ENCODE measurements at places on chromosomes 5 and 9.

- no peak for DNase-seq
Measured at GRCh38 chr5:1040571-1040970, 32.0 kb downstream of the NKD2 start.

DNA sequence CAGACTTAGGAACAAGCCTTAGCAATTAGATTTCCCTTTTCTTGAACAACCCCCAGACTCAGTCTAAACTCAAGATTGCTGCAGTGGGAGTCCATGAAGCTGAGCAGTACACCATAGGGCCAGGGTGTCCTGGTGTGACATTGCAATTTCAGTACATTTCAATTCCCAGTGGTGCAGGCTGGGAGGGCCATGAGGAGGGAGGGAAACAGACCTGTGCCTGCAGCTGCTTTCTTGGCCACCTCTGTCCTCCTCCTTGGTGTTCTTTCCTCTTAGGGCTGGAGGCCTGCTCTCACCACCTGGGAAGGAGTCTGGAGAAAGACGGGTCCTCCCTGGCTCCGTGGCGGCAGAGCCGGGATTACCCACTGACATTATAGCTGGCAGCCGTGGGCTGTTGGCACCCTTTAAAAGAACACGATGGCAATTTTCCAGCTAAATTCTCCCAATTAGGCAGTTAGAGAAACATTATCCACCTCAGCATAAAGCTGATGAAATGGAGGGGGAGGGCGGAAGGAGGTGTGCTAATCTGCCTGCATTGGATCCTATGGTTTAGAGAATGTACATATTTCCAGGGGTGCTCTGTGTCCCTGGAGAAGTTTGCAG is 186.4 kb downstream of the SLIT3 start:
- no peak for DNase-seq

DNA sequence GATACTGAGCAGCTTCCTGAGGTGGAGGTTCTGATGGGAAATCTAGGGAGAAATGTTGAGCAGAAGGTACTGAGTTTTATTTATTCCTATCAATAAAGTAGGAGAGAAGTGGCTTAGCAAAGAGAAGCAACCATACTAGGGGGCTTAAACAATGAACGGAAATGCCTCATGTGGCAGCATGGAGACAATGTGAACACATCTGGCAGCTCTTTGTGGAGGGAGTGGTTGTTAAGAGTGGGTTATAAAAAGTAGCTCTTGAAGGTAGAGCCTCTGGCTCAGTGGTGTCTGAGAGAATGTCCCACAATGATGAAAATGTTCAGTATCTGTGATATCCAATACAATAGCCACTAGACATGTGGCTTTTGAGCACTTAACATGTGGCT is 52.7 kb upstream of the EQTN start:
- no peak for DNase-seq

DNA sequence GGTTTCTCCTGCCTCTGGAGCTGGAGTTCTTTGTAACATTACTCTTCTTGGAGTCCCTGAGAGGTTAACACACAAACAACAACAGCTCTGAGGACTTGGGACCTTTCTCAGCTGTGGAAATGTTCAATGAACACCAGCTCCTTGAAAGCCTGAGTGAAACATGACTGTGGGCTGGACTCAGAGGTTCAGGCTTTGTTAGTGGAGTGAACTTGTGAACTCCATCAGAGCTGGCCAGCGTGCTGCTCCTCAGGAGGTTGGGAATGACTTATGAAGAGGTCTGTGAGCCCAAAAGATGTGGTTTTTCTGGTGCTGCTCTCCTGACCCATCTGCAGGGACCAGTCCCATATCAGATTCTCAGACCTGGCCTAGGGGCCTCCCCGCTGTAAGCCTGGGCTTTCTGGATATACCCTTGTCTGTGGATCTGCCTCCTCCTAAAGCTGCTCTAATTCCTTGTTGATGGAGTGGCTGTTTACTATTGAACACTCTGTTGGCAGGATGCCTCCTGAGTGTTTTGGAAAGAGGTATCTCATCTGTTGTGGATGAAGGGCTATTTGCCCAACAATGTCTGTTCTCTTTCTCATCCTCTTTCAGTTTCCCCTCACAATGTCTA is 170.0 kb upstream of the GDNF start:
- no peak for DNase-seq

- peak; percentile 45 for DNase-seq
Measured at GRCh38 chr5:155872629-155873220, 454.2 kb upstream of the SGCD start.

DNA sequence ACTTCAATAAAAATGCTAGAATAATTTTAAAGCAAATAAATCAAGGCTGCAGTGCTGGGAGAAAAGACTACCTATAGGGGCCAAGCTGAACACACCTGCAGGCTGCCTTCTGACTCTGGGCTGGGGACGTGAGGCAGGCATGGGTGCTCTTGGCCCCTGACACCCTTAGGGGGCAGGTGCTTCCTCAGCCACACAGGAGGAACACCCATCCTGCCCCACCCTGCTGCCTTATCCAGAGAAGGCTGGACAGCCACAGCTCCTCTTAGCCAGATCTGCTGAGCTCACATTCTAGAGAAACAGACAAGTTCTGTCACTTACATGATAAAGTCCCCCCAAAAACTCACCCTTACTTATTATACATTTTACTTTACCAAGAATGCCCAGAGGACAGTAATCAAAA is 6.6 kb upstream of the LMX1B start:
- no peak for DNase-seq

- DNase-seq, result no peak
Measured at GRCh38 chr5:134086943-134087305, 27.6 kb upstream of the TCF7 start.

GRCh38 chr5:37492778-37493555 is 113.8 kb downstream of the WDR70 start:
- DNase-seq, result no peak

DNA sequence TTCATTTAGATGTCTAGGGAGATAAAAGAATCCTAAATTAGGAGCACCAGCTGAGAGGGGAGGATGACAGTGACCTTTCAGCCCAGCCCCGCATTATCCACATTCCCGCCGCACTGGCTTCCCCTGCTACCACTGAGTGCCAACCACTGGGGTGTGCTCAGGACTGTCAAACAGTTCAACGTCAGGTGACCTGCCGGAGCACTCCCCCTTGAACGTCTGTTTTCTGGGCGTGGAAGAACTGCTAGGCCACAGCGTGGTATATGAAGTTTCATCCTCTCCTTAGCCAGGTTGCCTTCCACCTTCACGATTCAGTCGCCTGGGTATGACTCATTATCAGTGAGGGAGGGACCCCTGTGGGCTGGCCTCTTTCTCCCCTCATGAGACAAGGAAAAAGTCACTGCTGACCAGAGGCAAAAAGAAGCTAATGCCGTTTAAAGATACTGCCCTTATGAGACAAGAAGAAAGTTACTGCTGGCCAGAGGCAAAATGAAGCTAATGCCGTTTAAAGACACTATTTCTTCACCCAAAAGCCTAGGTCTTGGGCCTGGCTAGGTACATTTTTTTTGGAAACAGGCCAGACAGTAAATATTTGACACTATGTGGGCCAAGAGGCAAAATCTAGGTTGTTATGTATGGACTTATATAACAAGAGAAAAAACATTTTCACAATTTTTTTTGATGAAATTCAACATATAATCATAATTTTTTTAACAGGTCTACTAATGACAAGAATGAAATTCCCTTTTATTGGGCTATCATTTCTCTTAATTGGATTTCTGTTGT is 4.6 kb downstream of the NMRK1 start:
- no peak for DNase-seq

GRCh38 chr5:178357121-178357521 is 124.5 kb upstream of the PHYKPL start:
- DNase-seq, result no peak

- DNase-seq, result no peak
Measured at GRCh38 chr9:19988281-19988680, 199.4 kb upstream of the SLC24A2 start.

- no peak for DNase-seq
Measured at GRCh38 chr5:32413466-32414263, 30.9 kb downstream of the ZFR start.

- DNase-seq, result no peak
Measured at GRCh38 chr5:25436452-25436851, 791.7 kb upstream of the CDH10 start.

DNA sequence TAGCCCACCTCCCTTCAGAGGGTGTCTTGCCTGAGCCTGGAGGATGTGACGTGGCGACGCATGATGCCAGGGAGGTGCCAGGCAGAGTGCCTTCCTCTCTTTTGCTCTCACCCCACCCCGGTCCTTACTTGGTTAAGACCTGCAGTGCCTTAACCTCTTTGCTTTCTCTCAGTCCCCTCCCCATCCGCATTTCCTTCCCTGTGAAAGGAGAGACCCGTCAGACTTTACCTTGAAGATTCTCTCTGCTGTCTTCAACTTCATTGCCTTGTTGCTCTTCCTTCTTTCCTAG is 52.0 kb upstream of the NCS1 start:
- no peak for DNase-seq

- DNase-seq, result no peak
Measured at GRCh38 chr5:150606476-150606875, 34.0 kb upstream of the SYNPO start.

GRCh38 chr5:145389047-145389446 is 446.1 kb downstream of the PRELID2 start:
- no peak for DNase-seq

- no peak for DNase-seq
Measured at GRCh38 chr9:96779089-96779488, 1.2 kb upstream of the ZNF510 start.

DNA sequence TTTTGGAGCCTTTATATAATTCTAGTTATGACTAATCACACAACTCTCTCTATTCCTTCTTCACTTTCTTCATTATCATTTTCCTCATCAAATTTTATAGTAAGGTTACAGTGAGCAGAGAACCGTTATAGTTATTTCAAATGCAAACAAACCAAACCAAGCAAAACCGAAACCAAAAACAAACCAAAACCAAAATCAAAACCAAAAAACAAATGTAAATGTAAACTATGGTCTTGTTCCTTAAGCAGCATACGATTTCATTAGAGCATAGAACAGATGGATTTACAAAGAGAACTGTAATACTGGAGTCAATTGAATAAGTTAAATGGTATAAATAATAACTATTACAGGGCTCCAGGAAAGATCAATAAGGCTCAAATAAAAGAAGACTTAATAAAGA is 447.1 kb downstream of the LRRC70 start:
- DNase-seq, result no peak

DNA sequence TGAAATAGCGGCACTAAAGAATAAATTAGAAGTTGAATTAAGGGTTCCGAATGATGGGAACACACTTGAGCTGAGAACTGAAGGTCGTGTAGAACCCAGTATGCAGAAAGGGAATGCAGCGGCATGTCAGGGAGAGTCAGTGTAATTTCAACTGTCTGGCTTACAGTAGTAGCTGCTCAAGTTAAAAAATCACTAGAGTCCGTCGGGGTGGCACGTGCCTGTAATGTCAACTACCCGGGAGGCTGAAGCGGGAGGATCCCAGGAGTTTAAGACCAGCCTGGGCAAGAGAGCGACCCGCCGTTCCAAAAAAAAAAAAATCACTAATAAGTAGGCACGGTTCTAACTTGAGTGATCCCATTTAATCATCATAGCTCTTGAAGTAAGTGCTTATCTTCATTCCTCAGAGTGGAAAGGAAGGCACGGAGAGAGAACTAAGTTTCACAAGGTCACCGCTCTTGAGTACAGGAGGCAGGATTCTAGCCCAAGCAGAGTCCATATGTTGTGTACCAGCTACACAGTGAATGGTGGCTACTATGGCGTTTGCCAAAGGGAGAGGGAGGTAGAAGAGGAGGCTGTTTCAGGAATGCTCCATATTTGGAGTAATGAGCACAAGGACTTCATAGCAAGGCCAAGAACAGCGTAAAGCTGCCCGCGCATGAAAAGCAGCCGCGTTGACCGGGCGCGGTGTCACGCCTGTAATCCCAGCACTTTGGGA is 831 bp downstream of the RMRP start:
- DNase-seq, result no peak

GRCh38 chr9:24245988-24246387 is 299.7 kb downstream of the IZUMO3 start:
- no peak for DNase-seq

GRCh38 chr9:137130176-137130755 is 8.7 kb upstream of the GRIN1 start:
- DNase-seq, result no peak

GRCh38 chr5:169933127-169933526 is 47.2 kb downstream of the INSYN2B start:
- DNase-seq, result no peak

GRCh38 chr9:134556531-134557068 is 85.0 kb upstream of the COL5A1 start:
- DNase-seq, result no peak

DNA sequence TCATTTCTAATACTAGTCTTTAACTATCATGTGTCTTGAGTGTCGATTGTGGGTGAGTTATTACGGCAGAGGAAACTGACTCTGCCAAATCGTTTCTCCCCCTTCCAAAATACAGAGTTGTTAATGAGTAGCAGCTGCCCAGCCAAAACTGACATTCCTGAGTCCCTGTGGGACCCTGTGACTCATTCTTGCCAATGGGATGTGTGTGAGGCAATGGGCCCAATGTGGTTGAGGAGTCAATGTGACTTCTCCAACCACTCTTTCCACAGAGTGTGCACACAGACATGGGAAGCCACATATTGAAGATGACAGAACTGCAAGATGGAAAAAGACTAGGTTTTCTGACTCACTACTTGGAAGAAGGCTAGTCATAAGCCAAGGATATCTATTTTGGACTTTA is 434.7 kb downstream of the DTWD2 start:
- no peak for DNase-seq

DNA sequence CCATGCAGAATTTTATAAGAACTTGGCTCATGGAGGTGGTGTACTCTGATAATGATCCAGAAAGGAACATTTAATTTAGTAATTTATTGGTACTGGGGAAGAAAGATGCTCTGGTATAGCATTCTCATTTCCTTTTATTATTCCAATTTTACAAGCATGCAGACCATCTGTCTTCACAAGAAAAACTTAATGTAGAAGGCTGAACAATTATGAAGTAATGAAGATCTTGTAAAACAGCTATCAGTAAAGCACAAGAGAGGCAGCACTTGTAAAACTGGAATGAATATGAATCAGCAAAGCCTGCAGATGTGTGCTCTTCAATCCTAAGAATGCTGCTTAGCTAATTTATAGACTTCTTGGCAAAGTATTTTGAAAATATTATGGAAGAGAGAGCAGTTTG is 300.0 kb downstream of the YTHDC2 start:
- no peak for DNase-seq

DNA sequence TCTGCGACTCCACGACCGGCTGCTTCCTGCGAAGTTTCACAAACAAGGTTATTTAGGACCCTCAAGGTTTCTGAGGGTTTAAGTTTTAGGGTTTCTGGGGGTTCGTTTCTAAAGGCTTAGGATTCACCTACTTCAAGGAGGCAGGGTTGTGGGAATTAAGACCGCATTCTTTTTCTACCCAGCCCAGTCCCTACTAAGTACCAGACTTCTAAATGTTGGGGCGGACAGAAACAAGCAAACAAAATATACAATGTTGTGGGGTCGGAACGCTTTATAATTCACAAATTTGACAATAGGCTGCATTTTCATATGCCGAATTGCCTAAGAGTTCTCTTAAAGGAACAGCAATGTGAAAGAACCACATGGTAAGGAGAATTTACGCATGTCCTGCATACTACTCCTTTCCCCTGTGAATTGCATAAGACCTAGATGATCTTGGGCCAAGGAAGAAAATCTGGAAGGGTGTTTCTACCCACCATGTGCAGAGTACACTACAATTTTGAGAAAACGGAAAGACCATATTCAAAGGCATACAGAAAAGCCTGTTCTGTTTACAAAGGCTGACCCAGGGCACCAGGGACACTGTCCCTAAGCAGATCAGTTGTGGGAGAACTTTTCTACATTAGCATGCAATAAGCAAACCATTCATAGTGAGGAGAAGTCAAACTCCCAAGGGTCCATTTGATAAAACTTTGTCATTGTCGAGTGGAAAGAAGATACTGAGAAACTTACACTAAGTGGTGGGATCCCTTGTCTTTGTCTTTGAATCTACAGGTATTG is 457.3 kb downstream of the RAB3C start:
- DNase-seq, result no peak
